ENCODE measurements at places on chromosomes 6 and 20.

- no peak for DNase-seq
Observed at GRCh38 chr20:54622333-54623295, 147.2 kb downstream of the DOK5 start.

GRCh38 chr6:45707176-45707575, 308.5 kb downstream of the CLIC5 start:
- no peak for DNase-seq

GRCh38 chr6:158244373-158244772, 67.9 kb upstream of the TULP4 start:
- DNase-seq = no peak

DNA sequence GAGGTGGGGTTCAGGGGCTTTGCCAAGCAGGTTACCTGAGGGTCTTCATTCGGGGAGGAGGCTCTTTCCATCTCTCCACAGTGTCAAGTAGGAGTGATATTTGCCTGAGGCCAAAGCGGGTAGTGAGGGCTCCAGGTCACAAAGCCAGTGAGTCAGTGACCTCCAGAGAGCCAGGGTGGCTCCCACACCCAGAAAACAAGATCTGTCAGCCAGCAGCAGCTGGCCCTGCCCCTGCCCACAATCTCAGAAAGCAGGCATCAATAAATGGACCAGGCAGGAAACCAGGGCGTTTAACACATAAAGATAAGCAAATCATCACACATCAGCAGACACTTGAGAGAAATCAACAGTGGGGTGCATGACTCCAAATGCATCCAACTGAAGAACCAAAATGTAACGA, 250.8 kb downstream of the CDH26 start:
- no peak for DNase-seq

- peak; percentile 82 for DNase-seq
Observed at GRCh38 chr6:148998704-148999103, 251.9 kb downstream of the UST start.

DNA sequence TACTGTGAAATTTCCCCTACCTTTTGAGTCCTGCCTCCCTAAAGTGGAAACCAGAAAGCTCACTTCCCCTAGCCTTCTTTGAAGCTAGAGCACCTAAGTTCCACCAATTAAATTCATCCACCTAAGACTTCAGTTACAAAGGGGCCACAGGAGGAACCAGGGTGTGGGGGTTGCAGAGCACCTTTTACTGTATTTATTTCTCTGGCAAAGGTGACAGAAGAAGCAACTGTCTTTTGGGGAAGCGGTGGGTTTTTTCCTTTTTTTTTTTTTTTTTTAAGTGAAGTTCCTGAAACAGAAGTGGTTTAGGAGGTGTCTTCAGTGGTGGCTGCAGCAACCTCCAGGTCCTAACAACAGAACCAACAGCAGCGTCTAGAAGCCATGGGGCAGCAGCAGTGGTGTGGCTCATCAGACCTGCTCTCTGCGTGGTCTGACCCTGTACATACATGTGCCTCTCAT, 13.1 kb downstream of the PSMB9 start:
- DNase-seq = no peak

DNA sequence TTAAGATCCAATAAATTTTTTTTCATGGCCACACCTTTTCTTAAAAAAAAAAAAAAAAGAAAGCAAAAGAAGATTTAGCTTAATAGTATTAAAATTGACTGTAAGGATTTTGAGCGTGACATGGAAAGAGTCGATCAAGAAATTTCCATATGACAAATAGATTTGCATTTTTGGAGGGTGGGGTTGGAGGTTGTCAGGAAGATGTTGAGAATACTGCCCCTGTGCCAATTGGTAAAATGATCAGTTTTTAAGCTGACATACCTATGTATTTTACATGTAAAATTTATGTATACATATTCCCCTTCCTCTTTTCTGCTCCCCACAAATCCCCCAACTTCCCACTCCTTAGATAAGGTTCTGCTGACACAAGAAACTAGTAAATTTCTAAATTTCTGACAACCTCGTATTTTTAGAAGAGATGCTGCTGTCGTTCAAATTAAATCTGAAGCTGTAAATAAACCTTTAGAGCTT, 520.9 kb downstream of the CD83 start:
- no peak for DNase-seq

DNA sequence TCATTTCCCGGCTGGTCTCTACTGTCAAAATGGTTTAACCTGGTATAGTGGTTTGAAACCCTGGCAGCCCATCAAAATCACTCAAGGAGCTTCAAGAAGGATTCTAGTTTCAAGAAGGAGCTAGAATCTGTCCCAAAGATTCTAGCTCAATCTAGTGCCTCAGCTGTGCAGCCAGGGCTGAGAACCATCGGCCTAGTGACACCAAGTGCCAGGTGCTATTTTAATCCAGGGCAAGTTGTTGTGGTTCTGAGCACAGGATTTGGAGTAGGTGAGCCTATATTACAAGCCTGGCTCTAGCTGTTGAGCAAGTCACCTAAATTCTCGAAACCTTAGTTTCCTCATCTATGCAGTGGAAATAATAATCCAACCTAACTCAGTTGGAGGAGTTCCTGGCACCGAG, 3.7 kb downstream of the MOCS1 start:
- no peak for DNase-seq

DNA sequence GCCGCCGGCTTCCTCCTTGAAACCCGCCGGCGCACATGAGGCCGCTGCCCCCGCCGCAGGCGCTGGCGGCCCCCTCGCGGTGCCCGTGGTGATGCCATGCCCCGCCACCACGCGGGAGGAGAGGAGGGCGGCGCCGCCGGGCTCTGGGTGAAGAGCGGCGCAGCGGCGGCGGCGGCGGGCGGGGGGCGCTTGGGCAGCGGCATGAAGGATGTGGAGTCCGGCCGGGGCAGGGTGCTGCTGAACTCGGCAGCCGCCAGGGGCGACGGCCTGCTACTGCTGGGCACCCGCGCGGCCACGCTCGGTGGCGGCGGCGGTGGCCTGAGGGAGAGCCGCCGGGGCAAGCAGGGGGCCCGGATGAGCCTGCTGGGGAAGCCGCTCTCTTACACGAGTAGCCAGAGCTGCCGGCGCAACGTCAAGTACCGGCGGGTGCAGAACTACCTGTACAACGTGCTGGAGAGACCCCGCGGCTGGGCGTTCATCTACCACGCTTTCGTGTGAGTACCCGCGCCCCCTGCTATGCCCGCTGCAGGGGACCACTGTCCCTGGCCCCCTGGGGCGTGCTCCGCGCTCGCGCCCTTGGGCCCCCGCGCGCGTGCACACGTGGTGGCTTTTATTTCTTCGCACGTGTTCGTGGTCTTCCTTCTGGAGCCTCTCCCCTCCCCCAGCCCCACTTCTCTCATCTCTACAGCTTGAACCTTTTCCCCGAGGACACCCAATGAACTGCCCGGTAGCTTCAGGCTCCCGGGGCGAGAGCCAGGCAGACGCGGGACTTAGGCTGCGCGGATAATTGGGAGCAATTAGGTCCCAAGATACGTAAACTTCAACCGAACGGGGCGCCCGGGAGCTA, 453 bp downstream of the KCNQ5 start:
- no peak for DNase-seq

GRCh38 chr6:116468293-116468692, 7.1 kb downstream of the CALHM6 start:
- no peak for DNase-seq

- DNase-seq = no peak
Observed at GRCh38 chr20:24043294-24043693, 54.7 kb upstream of the GGTLC1 start.

- no peak for DNase-seq
Observed at GRCh38 chr6:42507901-42508300, 55.9 kb upstream of the UBR2 start.

DNA sequence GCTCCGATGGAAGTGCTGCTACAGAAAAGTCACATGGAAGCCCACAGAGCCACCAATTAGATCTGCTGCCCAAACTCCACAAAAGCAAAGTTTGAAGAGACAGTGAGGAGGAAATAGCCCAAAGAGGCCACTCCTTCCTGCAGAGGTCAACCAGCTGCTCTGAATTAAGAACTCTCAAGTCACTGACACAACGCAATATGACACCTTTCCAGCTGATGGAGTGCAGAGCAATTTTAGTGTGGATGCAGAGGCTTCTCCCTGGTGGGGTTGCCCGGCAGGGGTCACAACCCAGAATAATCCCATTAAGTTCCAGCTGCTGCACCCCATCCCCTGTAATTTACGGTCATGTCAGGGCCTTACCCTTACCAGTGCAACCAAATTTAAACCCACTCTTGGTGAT, 361.9 kb upstream of the JARID2 start:
- no peak for DNase-seq

GRCh38 chr6:112557961-112558360, 210.8 kb downstream of the RFPL4B start:
- no peak for DNase-seq

DNA sequence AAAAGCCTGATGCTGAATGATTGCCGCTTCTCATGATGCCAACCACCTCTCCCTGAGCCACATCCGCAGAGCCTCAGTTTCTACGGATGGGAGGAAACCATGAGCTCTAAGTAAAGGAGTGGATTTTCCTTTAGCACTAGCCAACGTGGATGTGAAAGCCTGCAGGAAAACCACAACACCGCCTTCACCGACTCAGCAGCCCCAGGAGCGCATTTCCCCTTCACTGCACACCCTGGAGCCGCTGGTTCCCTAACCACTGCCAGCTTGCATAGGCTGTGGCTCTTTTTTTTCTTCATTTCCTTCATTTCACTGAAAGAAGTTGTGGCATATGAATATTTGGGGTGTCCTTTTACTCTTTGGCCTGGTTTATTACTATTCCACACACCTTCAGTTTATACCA, 50.5 kb upstream of the SSTR4 start:
- DNase-seq = no peak

DNA sequence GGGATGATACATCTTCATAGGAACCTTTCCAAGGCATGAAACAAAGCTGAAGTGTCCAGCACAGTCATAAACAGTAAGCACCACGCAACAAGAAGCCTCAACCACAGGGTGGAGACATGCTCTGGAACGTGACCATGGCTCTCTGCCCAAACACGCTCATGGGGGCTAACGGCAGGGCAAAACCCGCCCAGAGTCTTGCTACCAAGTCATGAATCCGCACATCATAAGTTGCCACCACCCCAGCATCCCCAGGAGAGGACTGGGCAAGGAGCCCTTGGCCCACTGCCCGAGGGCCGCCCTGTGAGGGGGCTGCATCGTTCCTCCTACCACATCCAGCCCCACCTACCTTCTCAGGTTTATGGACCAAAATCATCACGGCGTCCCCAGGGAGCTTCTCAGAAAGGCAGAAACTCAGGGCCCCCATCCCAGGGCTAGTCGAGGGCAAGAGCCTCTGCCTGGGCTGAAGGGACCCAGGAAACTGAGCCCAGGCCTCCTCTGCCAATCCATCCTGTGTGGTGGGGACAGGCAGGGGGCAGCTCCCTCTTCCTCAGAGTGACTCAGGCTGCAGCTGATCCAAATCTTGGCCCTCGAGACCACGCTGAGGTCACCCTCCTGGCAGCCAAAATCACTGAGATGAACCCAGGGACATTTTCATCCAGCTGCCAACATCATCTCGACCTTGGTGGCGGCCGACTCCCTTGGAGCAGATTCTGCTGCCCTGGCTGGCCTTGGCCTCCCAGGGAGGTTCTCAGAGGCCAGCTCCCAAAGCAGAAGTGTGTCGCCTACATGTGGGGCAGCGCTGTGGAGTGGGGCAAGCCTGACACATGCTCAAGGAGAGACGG, 42.6 kb downstream of the BMP7 start:
- DNase-seq = peak; percentile 8

DNA sequence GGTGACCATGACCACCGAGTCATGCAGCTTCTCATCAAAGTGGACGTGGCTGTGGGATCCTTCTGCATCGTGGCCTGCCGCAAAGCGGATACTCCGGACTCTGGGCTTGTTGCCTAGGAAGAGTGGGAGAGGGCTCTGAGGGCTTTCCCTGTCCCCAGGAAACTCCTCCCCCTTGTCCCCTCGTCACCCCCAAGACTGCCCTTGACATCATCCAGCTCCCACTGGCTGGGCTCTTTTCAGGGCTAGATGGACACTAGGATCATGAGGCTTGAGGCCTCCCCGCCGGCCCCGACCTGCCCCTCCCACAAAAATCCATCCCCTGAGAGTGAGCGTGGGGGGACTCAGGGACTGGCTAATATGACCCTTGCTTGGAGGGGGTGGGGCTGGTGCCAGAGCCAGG, 9.0 kb downstream of the ADISSP start:
- no peak for DNase-seq

GRCh38 chr6:132198896-132199295, 202.4 kb downstream of the MOXD1 start:
- DNase-seq = no peak

GRCh38 chr6:165308926-165309731, at the start of gene C6orf118:
TSS of gene C6orf118 (minus strand) at chr6:165309605. CDS start at chr6:165309586, 19 bp downstream.
- peak; percentile 24 for DNase-seq

DNA sequence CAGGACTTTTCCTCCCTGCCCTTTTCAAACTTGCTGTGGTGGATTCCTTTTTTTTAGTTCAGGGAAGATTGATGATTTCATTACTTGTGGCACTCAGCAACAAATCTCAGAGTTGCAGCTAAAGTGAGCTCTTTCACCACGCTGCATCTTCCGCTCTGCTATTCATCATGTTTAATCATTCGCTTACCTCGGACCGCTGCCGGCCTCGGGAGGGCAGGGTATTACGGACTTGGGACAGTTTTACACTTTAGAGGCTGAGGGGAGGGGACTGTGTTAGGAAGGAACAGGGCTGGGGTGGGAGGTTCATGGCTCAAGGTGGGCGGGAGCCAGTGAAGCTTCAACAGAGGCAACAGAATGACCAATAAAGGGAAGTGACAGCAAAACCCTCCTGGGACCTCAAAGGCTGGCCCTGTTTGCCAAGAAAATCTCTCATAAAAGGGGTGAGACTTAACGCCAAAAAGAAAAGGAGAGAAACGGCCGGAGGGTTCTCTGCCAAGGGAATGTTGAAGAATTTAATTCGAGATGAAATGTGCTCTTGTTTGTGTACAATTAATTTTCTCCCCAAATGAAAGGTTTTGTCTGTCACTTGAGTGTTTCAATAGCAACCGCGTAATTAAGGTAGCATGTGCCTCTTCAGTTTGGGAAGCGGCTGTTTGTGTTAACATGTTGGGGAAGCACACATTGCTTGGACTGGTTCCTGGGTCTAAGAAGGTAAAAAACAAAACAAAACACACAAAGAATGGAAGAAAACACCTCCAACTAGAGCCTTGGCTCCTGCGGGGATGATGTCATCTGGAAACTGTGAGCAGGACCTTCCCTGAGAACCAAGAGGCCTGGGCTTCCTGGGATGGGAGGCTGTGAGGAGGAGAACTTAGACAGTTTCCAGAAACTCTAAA, 72.5 kb upstream of the SULF2 start:
- DNase-seq = peak; percentile 11

DNA sequence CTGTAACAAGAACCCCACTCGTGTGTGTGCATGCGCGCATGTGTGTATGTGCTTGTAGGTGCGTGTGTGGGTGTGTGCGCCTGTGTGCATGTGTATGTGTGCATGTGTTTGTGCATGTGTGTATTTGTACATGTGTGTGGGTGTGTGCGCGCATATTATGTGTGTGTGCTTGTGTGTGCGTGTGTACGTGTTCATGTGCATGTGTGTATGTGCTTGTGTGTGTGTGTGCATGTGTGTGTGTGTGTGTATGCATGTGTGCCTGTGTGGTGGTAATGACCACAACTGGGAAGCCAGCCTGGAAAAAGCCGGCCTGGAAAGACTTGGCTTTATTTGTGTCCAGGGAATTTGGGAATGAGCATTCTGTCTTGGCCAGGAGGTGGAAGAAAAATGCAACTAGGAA, 157.5 kb downstream of the PAX1 start:
- no peak for DNase-seq

- DNase-seq = peak; percentile 29
Observed at GRCh38 chr6:125300992-125301434, 754 bp downstream of the HDDC2 start.

- no peak for DNase-seq
Observed at GRCh38 chr20:53490620-53491019, 103.0 kb downstream of the ZNF217 start.

- DNase-seq = no peak
Observed at GRCh38 chr6:142947714-142948480, 2.9 kb upstream of the HIVEP2 start.
